Ascending aorta (tissue), 2 donors: ENCODE measurements at places on chromosomes 7 and 10. TPM values are rescaled to one million over a fixed set of nuclear protein-coding genes. Genes with fewer than 3 reads are reported as not detected.

GRCh38 chr7:2201128-2201527, 31.6 kb downstream of the MAD1L1 start:
- DNase-seq = no peak
- H3K27ac ChIP-seq = no peak overlapping the region
- peaks cover 21% of the 10 kb centered on the region for H3K36me3 ChIP-seq
- no peak overlapping the region for H3K4me3 ChIP-seq

DNA sequence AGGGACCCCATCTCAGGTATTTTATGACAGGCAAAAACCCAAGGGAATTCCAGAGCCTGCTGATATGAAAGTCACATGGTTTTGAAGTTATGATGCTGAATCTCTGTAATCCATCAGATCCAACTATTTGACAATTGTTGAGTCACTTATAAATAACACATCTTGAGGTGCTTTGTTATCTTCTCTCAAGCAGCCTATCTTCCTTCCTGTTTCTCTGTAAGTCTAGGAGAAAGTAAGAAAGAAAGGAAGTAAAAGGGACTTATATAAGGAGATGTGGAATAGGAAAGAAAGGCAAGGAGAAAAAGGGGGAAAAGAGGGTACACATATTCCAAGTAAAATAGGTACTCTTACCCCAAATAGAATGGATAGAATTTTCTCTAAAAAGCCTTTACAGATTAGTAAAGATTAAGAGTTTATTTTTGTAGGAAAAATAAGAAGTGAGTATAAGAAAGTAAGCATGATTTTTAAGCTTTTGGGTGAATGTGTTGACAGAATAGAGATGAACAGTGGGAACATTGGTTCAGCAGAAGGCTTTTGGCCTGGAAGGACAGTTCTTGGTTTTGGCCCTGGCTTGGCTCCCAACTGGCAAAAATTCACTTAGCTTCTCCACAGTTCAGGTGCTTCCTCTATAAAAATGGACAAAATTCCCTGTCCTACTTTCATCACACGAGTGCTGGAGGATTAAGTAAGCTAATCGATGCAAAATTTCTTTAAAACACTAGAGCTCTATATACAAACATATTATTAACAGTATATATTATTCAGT, 39.6 kb upstream of the ANK3 start:
- no peaks in the 10 kb centered on the region for H3K27me3 ChIP-seq
- no peaks in the 10 kb centered on the region for H3K4me1 ChIP-seq
- no peak overlapping the region for H3K4me3 ChIP-seq
- no peak for DNase-seq
- H3K36me3 ChIP-seq = no peaks in the 10 kb centered on the region
- peak overlapping the region; percentile 69 for H3K27ac ChIP-seq

DNA sequence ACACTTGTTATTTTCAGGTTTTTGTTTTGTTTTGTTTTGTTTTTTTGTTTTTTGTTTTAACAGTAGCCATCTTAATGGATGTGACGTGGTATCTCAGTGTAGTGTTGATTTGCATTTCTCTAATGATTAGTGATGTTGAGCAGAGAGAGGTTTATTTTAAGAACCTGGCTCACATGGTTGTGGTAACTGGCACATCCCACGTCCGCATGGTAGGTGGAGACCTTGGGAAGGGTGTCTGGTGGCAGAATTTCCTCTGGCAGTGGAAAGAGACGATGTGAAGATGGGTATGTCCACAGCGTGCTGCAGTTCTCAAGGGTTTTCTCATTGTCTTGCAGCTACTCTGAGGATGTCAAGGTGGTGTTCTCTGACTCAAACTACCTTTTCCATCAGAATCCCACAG, 252.2 kb downstream of the GALNT17 start:
- H3K36me3 ChIP-seq = no peaks in the 10 kb centered on the region
- no peak overlapping the region for H3K4me3 ChIP-seq
- DNase-seq = no peak
- no peaks in the 10 kb centered on the region for H3K27me3 ChIP-seq
- H3K27ac ChIP-seq = no peak overlapping the region
- no peaks in the 10 kb centered on the region for H3K4me1 ChIP-seq

- H3K27ac ChIP-seq = no peak overlapping the region
- DNase-seq = no peak
- H3K27me3 ChIP-seq = no peaks in the 10 kb centered on the region
- H3K4me3 ChIP-seq = no peak overlapping the region
- no peaks in the 10 kb centered on the region for H3K36me3 ChIP-seq
- no peaks in the 10 kb centered on the region for H3K4me1 ChIP-seq
Observed at GRCh38 chr7:92737706-92738105, 98.7 kb downstream of the CDK6 start.

Gene PLXNA4
- 27.1 TPM for total RNA-seq

- no peak overlapping the region for H3K27ac ChIP-seq
- no peaks in the 10 kb centered on the region for H3K4me1 ChIP-seq
- no peaks in the 10 kb centered on the region for H3K27me3 ChIP-seq
- DNase-seq = no peak
- H3K36me3 ChIP-seq = no peaks in the 10 kb centered on the region
Observed at GRCh38 chr10:26571655-26572054, 125.8 kb upstream of the PDSS1 start.

GRCh38 chr7:115047958-115048720, 126.2 kb downstream of the MDFIC start:
- DNase-seq = no peak
- H3K4me3 ChIP-seq = no peak overlapping the region
- no peaks in the 10 kb centered on the region for H3K4me1 ChIP-seq
- no peaks in the 10 kb centered on the region for H3K36me3 ChIP-seq

GRCh38 chr7:151385626-151386300, 24.1 kb downstream of the WDR86 start:
- no peaks in the 10 kb centered on the region for H3K27me3 ChIP-seq
- no peak overlapping the region for H3K4me3 ChIP-seq
- DNase-seq = no peak

DNA sequence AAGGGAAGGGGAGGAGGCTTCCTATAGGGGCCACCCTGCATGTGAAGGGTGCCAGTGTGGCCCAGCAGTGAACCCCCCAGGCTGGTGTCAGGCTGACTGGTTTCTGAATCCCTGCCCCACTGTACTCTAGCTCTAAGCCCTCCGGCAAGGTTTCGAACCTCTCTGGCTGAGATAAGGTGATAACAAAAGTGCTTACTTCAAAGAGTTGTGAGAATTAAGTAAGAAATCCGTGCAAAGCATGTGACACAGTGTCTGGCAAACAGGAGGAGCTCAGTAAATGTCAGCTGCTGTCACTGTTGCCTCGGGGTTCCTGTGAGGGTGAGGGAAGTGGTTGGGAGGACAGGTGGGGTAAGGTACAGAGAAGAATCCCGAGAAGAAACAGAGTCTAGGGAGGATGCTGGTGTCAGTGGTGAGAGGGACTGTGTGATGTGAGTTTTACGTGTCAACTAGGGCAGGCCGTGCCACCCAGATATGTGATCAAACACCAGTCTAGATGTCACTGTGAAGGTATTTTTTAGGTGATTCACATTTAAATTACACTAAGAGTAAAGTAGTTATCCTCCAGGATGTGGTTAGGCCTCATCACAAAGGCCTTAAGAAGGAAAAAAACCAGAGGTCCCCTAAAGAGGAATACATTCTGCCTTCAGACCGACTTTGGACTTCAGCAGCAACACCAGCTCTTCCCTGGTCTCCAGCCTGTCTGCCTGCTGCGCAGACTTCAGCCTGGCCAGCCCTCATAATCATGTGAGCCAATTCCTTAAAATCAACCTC, 64.4 kb downstream of the BPGM start:
- DNase-seq = no peak
- no peaks in the 10 kb centered on the region for H3K27me3 ChIP-seq
- H3K27ac ChIP-seq = peak overlapping the region; percentile 54
- H3K36me3 ChIP-seq = no peaks in the 10 kb centered on the region

DNA sequence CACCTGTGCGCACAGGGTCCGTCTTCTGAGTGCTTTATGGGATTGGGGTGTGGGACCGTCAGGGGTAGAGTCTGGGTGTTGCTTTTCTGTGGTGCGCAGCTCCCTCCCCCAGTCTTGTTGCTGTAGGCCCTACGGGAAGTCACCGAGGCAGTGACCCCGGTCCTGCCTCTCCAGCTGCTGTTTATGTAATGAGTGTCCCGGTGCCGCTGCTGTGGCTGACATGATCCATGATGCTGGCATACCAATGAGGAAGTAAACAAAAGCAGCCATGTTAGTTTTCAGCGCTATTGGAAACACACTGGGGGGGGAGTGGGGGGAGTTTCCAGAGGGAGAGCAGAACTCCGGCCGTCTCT, 1.1 kb downstream of the TRIM8 start:
- H3K27ac ChIP-seq = peak overlapping the region; percentile 98
- peaks cover 41% of the 10 kb centered on the region for H3K4me1 ChIP-seq
- peaks cover under 1% of the 10 kb centered on the region for H3K36me3 ChIP-seq
- DNase-seq = peak; percentile 93

- no peak overlapping the region for H3K4me3 ChIP-seq
- H3K36me3 ChIP-seq = no peaks in the 10 kb centered on the region
- H3K27me3 ChIP-seq = no peaks in the 10 kb centered on the region
- no peaks in the 10 kb centered on the region for H3K4me1 ChIP-seq
- DNase-seq = no peak
Observed at GRCh38 chr7:144842377-144842851, 6.6 kb upstream of the TPK1 start.

- H3K4me1 ChIP-seq = no peaks in the 10 kb centered on the region
- no peak overlapping the region for H3K4me3 ChIP-seq
- DNase-seq = no peak
- no peaks in the 10 kb centered on the region for H3K27me3 ChIP-seq
- H3K36me3 ChIP-seq = no peaks in the 10 kb centered on the region
Observed at GRCh38 chr7:81159402-81159801, 240.6 kb upstream of the SEMA3C start.

GRCh38 chr10:106780632-106781031, 383.9 kb downstream of the SORCS1 start:
- H3K36me3 ChIP-seq = no peaks in the 10 kb centered on the region
- no peak for DNase-seq
- no peak overlapping the region for H3K4me3 ChIP-seq
- no peak overlapping the region for H3K27ac ChIP-seq
- H3K4me1 ChIP-seq = no peaks in the 10 kb centered on the region

DNA sequence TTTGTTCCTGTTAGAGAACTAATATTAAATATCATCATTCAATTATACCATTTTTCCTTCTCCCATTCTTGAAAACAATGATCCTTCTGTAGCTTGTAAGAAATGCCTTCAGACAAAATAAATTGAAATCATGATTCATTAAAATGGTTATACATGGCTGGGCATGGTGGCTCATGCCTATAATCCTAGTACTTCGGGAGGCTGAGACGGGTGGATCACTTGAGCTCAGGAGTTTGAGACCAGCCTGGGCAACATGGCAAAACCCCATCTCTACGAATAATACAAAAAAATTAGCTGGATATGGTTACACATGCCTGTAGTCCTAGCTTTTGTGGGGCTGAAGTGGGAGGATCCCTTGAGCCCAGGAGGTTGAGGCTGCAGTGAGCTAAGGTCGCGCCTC, 13.0 kb downstream of the CD36 start:
- DNase-seq = no peak
- H3K27ac ChIP-seq = no peak overlapping the region
- H3K4me1 ChIP-seq = no peaks in the 10 kb centered on the region
- no peaks in the 10 kb centered on the region for H3K36me3 ChIP-seq
- no peak overlapping the region for H3K4me3 ChIP-seq

Gene GRID2IP
- not detected for total RNA-seq

Gene FAM25A
- total RNA-seq = not detected

- DNase-seq = no peak
- peaks cover 20% of the 10 kb centered on the region for H3K4me1 ChIP-seq
- H3K4me3 ChIP-seq = no peak overlapping the region
- H3K36me3 ChIP-seq = no peaks in the 10 kb centered on the region
- H3K27ac ChIP-seq = peak overlapping the region; percentile 2
Observed at GRCh38 chr7:41956705-41957104, 253.8 kb upstream of the INHBA start.

DNA sequence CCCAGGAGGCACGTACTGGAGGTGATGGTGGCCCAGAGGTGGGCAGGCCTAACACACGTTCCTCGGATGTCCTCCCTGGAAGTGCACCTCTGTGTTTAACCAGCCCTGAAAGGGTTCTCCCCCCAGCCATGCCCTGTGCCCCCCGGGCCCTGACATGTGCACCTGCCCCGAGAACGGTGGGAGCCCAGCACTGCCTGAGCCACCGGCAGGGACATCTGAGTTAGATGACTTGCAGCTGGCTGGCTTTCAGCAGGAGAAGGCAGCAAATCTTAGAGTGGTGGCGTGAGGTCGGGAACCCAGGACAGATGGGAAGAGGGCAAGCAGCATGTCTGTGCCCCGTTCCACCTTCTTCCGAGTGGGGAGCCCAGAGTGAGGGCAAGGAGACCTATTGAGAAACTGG, 291.8 kb downstream of the TCERG1L start:
- H3K27ac ChIP-seq = no peak overlapping the region
- no peaks in the 10 kb centered on the region for H3K27me3 ChIP-seq
- H3K36me3 ChIP-seq = no peaks in the 10 kb centered on the region
- no peak overlapping the region for H3K4me3 ChIP-seq

GRCh38 chr7:75756991-75757676, 14.9 kb downstream of the CCL26 start:
- H3K27ac ChIP-seq = no peak overlapping the region
- H3K27me3 ChIP-seq = no peaks in the 10 kb centered on the region
- no peaks in the 10 kb centered on the region for H3K36me3 ChIP-seq
- H3K4me1 ChIP-seq = no peaks in the 10 kb centered on the region

GRCh38 chr10:56624082-56624481, 263.0 kb upstream of the ZWINT start:
- H3K27me3 ChIP-seq = no peaks in the 10 kb centered on the region
- H3K36me3 ChIP-seq = no peaks in the 10 kb centered on the region
- no peak for DNase-seq
- no peak overlapping the region for H3K27ac ChIP-seq
- H3K4me1 ChIP-seq = no peaks in the 10 kb centered on the region
